Renal cortical epithelial cell (primary cell): ENCODE measurements at places on chromosomes 16 and 17. TPM values are rescaled to one million over a fixed set of nuclear protein-coding genes. Genes with fewer than 3 reads are reported as not detected.
A peak's percentile ranks its signal among the peaks of the same experiment; 100 is the strongest.

DNA sequence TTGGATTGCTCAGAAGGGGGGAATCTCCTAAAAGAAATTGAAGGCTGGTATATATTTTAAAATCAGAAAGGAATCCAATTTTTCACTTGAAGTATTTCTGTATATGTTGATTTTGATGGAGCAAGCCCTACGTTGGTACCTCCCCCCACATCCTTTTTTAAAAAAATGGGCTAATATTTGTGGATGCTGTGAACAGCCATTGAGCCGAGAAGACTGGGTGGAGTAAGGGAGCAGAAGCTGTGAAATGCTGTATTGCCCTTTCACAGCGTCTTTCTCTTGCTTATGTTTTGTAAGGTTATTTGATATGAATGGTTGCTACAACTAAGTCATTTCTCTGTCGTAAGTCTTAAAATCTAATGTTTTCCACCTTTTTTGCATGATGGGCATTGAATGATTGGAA lies 2.3 kb downstream of the PAFAH1B1 start:
- no peak for DNase-seq

DNA sequence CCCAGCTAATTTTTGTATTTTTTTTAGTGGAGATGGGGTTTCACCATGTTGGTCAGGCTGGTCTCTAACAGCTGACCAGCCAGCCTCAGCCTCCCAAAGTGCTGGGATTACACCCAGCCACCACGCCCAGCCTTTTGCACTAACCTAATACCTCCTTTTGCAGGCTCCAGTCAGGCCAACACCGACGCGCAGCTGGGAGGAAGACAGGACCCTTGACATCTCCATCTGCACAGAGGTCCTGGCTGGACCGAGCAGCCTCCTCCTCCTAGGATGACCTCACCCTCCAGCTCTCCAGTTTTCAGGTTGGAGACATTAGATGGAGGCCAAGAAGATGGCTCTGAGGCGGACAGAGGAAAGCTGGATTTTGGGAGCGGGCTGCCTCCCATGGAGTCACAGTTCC lies 2.0 kb downstream of the TRPV2 start:
- no peak for DNase-seq

- DNase-seq = no peak
Observed at GRCh38 chr17:77727037-77727615, 231.4 kb upstream of the TNRC6C start.

- DNase-seq = peak; percentile 62
Observed at GRCh38 chr17:65742403-65743307, 181.2 kb upstream of the AXIN2 start.

DNA sequence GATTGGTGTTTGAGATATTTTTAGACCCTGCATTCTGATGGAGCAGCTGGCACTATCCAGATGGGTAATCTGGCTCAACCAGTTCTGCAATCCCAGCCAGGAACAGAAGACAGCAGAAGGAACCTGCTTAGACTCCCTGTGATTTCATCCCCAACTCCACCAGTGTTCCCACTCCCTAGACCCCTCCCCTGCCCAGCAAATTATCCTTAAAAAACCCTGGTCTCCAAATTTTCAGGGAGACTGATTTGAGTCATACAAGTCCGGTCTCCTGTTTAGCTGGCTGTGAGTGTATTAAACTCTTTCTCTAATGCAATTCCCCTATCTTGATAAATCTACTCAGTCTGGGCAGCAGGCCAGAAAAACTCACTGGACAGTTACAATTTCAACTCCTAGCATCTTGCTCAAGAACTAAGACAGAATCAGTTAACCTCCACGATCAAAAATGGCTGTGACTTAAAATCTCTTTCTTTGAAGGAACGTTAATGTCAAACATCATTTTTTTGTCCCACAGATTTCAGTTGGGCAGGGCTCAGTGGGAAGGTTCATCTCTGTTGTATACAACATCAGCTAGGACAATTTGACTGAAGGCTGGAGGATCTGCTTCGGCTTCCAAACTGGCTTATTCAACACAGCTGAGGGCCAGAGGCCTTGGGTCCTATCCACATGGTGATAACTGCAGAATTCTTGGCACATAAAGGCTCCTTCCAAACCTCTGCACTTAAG lies 4.9 kb upstream of the RBL2 start:
- DNase-seq = peak; percentile 61

- no peak for DNase-seq
Observed at GRCh38 chr17:74631468-74632450, 8.2 kb upstream of the CD300E start.

DNA sequence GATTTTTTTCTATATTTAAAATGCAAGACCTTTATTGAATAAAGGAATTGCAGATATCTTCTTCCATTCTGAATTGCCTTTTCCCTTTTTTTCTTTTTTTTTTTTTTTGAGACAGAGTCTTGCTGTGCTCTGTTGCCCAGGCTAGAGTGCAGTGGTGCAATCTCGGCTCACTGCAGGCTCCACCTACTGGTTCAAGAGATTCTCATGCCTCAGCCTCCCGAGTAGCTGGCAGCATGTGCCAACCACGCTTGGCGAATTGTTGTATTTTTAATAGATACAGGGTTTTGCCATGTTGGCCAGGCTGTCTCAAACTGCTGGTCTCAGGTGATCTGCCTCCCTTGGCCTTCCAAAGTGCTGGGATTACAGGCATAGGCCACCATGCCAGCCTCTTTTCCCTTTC lies 151.5 kb downstream of the CEP112 start:
- no peak for DNase-seq

- DNase-seq = no peak
Observed at GRCh38 chr16:31676731-31677130, 149.0 kb downstream of the AHSP start.

The OR1A2 gene
- total RNA-seq = not detected in 2 replicates
